Neural cell (in vitro differentiated cells): ENCODE measurements at places on chromosomes 4 and X. TPM values are rescaled to one million over a fixed set of nuclear protein-coding genes. Genes with fewer than 3 reads are reported as not detected.

Gene MAGEB6B
- polyA plus RNA-seq: not detected in 2 replicates

Gene DCLK2
- 134 and 154 TPM in 2 replicates for polyA plus RNA-seq

Gene HTRA3
- not detected in 2 replicates for polyA plus RNA-seq

Gene HEPH
- polyA plus RNA-seq: 8.7 and 11.6 TPM in 2 replicates
